ENCODE measurements at places on chromosomes 12 and 14.

GRCh38 chr12:107679336-107679735 is 6.3 kb upstream of the PWP1 start:
- no peak for DNase-seq

DNA sequence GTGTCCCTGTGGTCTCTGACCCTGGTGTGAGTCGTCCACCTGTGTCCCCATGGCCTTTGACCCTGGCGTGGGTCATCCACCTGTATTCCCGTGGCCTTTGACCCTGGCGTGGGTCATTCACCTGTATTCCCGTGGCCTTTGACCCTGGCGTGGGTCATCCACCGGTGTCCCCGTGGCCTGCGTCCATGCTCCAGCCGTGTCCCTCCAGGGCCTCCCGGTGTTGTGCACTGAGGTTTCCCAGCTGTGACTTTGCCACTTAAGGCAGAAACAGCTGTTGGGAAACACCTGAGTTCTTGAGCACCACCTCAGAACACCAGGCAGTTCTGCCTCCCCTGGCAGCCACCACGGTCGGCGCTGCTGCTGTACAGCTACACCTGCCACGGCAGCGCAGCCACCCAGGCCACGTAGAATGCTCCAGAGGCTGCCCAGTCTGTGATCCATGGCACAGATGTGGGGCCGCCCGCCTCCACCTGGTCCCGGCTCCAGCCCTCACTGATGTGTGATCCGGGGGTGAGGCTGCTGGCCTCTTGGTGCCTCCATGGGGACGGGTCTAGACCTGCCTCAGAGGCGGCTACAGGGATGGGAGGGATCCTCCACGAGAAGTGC is 69.1 kb upstream of the GALNT9 start:
- DNase-seq, result no peak

DNA sequence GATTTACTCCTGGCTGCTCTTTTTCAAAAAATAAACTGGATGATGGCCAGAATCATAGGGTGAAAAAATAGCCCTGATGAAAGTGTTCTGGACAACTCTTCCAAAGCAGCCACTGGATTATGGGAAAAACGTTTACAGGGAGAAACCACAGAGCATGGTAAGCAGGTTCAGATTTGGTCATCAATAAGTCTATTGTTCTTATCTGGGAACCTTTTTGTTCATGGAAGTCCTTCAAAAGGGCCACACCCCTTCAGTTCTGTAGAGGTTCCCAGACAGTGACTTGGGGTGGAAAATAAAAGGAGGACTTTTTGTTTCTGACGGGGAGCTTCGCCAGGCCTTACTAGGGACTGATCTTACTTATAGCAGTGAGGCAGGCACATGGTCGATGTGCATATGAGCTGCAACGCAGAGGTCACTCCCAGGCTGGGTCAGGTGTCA is 117.4 kb upstream of the SLC38A2 start:
- DNase-seq, result no peak

DNA sequence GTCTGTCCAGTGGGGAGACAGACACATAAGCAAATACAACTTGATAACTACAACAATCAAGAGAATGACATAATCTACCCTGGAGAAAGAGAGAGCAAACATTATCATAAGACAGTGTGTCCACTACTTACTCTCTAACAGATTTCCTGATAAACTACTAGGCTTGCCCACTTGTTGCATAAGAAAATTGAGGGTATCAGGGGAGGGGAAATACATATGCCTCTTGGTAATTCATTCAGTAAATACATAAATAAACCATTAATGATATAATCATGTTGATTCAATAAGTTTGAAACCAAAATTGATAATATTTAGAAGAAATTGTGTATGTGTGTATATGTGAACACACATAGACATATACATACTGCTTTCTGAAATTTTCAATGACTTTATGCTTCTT is 76.6 kb downstream of the ERGIC2 start:
- DNase-seq, result no peak

GRCh38 chr12:26195250-26195640 is at the start of gene SSPN:
SSPN (plus strand) TSS chr12:26195573; CDS start chr12:26195673, 100 bp downstream.
- peak; percentile 5 for DNase-seq
